ENCODE measurements at places on chromosomes 2 and 18. TPM values are rescaled to one million over a fixed set of nuclear protein-coding genes. Genes with fewer than 3 reads are reported as not detected.

The FLACC1 gene
- total RNA-seq: not detected

The RAPGEF4 gene
- total RNA-seq: 1.4 TPM

The MEP1B gene
- not detected for total RNA-seq

The MRPL44 gene
- total RNA-seq: 39.1 TPM

The C2orf49 gene
- 17.7 TPM for total RNA-seq

The IL37 gene
- total RNA-seq: not detected

The ADAM23 gene
- 0.09 TPM for total RNA-seq
